Activated T-helper 1 cell treated with anti-CD3 and anti-CD28 coated beads, Interleukin-12 subunit alpha, Interleukin-12 subunit beta, Interleukin-2, Interleukin-4 antibody, amounts not matched to agents 30 ng/mL and 10 ng/mL and 1 ng/mL, durations not matched to agents 14 hours and 24 hours and 36 hours (primary cell): ENCODE measurements at places on chromosomes 4 and X. TPM values are rescaled to one million over a fixed set of nuclear protein-coding genes. Genes with fewer than 3 reads are reported as not detected.
A peak's percentile ranks its signal among the peaks of the same experiment; 100 is the strongest.

The TMEM47 gene
- not detected in 2 replicates for total RNA-seq

GRCh38 chr4:124854968-124855367 is 142.4 kb upstream of the ANKRD50 start:
- DNase-seq: no peak

The LGI2 gene
- not detected in 2 replicates for total RNA-seq

GRCh38 chr4:100424376-100424775 is 93.4 kb downstream of the EMCN start:
- no peak for DNase-seq

The UGT2B10 gene
- not detected in 2 replicates for total RNA-seq

GRCh38 chrX:46994096-46994495 is 81.9 kb downstream of the JADE3 start:
- no peak for DNase-seq

The SATL1 gene
- total RNA-seq: not detected in 2 replicates

- DNase-seq: no peak
Observed at GRCh38 chr4:152815078-152815477, 35.3 kb downstream of the ARFIP1 start.

The PAGE2B gene
- not detected in 2 replicates for total RNA-seq

DNA sequence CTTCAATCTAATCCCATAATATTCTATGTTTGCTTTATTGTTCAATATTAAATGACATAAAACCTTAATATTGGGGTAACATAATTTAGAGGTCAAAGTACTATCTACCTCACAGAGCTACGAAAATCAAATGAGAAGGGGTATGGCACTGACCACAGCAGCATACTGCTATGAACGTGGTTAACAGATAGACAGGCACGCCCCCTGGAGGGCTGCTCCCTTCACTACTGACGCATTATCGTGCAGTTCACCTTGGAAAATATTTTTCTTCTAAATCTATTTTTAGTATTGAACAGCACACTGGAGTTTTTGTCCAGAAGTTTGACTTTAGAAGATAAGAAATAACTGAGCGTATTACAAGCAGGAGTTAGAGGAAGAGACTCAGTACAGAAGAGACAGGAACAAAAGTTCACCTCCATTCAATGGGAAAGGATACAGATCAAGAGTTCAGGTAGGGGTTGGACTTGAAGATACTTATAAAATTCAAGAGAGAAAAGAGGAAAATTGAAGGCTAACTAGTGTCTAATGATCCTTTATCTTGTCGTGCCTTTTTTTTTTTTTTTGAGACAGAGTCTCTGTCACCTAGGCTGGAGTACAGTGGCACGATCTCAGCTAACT is 22.7 kb downstream of the MAP9 start:
- no peak for DNase-seq

- DNase-seq: no peak
Observed at GRCh38 chr4:106194801-106195200, 121.2 kb downstream of the TBCK start.

DNA sequence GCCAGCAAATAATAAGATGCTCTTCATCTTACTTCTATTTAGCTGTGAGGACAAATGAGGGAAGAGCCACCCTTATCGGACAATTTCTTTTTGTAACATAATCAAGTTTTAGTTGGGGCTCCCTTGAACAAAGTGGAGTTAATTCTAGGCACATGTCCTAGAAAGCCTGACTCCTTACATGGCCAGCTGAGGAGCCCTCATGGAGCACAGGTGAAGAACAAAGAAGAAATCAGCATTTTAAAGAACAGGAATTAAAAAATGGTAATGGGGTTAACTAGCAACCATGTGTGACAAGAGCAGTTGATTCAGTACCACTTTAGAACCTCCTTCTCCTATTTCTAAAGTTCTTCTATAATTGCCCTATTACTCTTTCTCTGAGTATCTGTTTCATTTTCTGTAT is 15.9 kb downstream of the GPR82 start:
- DNase-seq: no peak

GRCh38 chrX:118593407-118593806 is 97.8 kb downstream of the DOCK11 start:
- DNase-seq: no peak

DNA sequence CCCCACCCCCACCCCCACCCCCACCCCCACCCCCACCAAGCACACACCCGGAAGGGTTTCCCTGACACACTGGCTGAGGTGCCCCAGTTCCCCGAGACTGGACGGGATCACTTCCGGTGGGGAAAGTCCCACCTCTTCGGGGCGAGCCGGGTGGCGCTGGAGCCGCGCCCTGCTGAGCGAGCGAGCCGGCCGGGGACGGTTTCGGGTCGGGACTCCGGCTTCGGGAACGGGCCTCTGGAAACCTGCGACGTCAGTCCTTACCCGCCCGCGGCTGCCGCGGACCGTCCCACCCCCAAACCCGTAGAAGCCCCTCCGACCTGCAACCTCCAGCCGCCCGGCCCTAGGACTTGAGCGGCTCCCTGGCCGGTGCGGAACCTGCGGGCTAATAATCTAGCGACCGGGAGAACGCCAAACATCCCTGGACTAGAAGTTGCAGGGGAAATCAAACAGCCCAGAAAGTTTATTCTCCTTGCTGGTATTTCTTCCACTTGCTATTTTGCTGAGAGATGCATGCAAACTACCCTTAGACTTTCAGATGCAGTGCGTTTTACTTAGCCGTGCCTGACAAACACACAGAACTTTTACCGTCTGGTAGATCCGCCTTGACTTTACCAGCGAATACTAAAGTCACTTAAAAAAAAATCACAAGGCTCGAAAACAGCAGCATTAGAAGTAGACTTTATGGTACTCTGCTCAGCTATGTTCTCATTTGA is 991 bp downstream of the RAP2C start:
- DNase-seq: peak; percentile 80

GRCh38 chrX:109399831-109400230 is 82.1 kb downstream of the GUCY2F start:
- DNase-seq: no peak

- DNase-seq: no peak
Observed at GRCh38 chrX:17788439-17788838, 51.1 kb downstream of the SCML1 start.

- DNase-seq: no peak
Observed at GRCh38 chr4:172287117-172287516, 473.9 kb downstream of the GALNTL6 start.

- DNase-seq: peak; percentile 29
Observed at GRCh38 chr4:88033309-88033708, 25.9 kb downstream of the PKD2 start.

GRCh38 chr4:165635951-165636350 is 237.1 kb upstream of the TLL1 start:
- DNase-seq: no peak

DNA sequence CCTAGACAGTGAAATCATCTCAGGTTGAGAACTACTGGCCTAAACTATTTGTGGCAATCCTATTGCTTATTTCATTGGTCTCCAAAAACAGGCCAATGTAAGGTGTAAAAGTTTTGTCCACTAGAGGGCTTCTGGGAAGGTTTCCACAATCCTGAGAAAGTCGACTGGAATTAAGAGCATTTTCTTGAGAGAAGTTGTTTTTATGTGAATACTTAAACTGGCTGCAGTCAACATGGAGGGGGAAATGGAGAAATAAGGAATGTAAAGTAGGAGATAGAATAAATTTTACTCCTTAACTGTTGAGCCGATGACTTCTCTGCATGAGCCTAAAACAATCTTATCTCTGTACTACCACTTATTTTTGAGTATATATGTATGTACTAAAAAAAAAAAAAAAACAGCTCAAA is 11.0 kb upstream of the EIF4E start:
- DNase-seq: no peak

DNA sequence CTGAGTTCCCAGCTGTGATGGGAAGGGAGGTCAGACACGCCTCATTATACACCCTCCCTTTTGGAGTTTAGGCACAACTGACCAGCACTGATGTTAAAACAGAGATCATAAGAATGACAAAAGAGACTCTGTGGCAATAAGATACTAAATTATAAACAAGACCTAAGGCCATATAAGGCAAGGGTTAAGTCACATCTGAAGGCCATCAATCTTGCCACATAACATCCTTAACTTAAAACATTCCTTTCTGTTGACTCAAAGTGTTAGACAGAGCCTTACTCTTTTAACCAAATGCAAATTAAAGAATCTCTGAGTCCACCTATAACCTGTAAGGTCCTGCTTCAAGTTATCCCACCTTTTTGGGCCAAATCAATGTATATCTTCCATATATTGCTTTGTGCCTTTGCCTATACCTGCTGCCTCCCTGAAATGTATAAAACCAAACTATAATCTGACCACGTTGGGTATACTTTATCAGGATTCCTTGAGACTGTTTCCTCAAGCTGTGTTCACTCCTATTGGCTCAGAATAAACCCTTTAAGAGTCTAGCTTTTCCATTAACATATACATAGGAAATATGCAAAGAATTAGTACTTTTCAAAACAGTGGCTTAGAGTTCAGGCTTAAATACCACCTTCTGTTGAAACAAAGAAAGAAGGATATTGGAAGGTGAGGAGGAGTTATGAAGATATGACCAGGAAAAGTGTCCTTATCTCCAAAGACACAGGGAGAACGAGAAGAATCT is 214.4 kb upstream of the PPP1R2C start:
- DNase-seq: no peak

DNA sequence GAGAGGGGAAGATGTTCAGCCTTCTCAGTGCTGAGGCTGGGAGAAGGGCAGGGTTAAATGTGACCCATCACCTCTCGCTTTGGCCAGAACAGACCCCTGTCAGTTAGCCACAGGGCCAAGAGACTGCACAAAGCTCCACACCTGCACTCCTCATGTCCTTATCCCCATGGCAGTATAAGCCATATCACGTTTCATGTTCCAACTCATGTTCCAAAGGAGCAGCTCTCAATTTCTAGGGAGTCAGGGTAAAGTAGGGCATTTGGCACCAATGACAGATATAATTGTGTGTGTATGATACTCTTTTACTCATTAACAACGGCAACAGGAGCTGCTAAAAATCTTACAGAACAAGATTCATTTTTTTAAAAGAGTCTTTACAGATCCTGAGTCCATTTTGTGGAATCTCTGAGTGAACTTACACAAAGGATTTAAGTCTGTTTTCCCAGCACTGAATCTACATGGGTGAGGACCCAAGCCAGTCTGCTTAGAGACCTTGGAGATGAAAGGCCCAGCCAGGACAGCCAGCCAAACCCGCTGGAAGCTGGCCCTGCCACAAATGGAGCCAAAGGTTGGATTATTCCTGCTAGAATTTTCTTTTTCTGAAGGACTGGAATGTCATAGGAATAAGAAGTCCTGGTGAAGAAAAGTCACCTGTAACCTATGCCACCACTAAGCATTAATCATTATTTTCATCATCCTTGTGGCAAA is 129.1 kb upstream of the SMAD1 start:
- DNase-seq: no peak

The PRKX gene
- total RNA-seq: 72.2 and 80.9 TPM in 2 replicates

DNA sequence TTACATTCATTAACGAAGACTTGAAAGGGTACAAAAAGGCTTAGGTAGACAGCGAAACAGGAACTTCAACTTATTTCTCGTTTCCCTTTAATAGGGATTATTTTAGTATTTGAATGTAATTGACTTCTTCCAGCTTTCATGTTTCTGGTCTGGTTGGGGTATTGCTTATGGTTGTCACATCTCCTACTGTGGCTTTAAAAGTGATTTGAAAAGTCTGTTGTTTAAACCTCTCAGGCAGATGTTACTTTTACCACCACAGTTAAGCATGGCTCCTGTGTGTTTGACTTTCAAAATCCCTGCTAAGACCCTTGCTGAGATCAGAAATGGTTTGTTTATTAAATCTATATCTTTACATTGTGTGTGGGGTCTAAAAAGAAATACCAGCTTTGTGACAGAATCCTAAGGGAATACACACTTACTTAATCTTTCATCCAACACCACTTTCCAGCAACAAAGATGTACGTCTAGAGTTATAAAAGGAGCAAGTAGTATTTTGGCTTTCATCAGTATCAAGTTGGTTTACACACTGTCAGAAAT is 661.2 kb downstream of the FAT4 start:
- DNase-seq: no peak

The SORCS2 gene
- total RNA-seq: not detected in 2 replicates

DNA sequence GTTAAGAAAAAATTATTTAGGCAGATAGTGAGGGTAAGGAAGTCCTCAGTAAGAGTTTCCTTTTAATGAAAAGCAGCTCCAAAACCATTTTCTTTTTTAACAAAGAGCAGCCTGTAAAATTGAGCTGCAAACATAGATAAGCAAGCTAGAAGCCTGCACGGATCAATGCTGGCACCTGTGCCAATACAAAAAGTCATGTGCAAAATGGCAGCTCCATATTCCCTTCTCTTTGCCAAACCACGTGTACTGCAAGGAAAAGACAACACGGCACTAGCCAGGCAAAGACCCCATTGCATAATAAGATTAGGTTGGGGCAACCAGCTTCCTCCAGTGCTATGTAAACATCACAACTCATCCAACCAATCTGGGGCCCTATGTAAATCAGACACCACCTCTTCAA is 268.4 kb upstream of the INTU start:
- DNase-seq: no peak

GRCh38 chr4:25972366-25972765 is 58.3 kb downstream of the SMIM20 start:
- DNase-seq: no peak
